ENCODE measurements at places on chromosomes 2 and 18. TPM values are rescaled to one million over a fixed set of nuclear protein-coding genes. Genes with fewer than 3 reads are reported as not detected.

DNA sequence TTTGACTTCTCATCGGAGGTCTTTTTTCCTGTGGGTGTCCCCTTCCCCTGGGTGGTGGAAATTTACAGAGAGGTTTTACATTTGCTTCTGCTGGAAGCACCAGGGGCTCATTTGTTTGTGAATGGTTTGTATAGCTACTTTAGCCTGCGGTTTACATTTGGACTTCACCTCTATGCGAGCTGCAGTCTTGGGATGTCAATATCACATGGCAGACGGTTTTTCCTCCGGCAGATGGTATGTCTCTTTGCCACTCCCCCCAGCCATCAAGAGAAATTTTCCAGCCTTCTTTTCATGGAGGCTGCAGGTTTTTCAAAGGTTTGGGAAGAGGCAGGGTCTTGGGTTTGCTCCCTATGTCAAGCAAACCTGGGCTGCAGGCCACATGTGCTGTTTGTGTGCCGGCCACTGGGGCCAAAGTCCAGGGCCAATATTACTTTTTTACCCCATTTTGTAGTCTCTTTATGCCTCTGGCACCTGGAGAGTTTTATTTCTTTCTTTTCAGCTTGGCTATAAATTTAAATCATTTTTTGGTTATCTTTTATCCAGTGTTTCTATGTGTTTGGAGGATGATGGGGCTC lies 23.9 kb upstream of the BOD1L2 start:
- DNase-seq = no peak

Gene MC2R
- 12.7 TPM for total RNA-seq

Gene EMILIN1
- 115 TPM for total RNA-seq

Gene TUBA3D
- total RNA-seq = not detected

- DNase-seq = no peak
Observed at GRCh38 chr2:224017957-224018356, 21.1 kb downstream of the SERPINE2 start.

DNA sequence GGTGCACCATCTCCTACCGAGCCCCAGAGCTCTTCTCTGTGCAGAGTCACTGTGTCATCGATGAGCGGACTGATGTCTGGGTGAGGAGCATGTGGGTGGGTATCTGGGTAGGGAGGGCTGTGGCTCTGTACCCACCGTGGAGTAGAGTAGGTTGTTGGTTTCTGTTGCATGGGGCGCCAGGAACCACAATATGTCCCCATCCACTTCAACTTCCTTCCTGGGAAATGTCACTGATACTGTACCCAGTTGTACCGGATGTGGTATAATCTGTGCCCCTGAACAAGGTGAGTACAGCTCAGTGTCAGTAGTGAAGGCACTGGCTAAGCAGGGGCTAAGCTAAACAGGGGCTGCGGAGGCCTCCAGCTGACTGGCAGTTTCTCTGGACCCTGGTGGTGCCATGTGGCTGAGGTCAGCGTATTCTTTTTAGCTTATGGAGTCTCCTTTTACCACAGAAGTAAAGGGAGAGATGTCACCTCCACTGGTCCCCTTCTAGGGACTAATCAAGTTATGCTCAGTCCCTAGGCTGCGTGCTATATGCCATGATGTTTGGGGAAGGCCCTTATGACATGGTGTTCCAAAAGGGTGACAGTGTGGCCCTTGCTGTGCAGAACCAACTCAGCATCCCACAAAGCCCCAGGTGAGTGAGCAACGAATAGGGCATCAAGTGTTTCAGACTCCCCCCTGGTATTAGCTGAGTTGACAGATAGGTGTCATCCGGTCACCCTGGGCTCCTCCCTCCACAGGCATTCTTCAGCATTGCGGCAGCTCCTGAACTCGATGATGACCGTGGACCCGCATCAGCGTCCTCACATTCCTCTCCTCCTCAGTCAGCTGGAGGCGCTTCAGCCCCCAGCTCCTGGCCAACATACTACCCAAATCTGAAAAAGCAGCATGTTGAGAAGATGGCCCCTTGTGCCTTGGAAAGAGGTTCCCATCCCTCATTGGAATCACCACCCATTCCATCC lies 2.7 kb downstream of the STK16 start:
- no peak for DNase-seq

DNA sequence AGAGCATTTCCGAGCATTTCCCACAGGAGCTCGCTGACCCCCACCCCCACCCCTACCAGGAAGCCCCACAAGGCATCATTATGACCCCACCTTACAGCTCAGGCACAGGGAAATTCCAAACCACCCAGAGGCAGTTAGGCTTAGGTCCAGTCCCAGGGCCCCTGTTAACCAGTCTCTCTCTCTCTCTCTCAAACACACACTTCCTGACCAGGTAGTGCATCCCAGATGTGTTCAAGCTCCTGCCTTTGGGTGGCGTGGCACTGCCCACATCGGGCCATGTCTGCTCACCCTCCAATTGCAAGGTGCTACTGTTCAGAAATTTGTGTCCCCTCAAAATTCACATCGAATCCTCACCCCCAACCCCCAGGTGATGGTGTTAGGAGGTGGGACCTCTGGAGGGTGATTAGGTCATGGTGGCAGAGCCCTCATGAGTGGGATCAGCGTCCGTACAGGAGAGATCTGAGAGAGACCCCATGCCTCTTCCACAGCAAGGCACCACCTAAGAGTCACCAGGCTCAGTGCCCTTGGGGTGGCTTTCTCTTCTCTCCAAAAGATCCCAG lies 8.8 kb downstream of the COPS9 start:
- DNase-seq = no peak
